ENCODE measurements at places on chromosomes 1 and 21.
A peak's percentile ranks its signal among the peaks of the same experiment; 100 is the strongest.

- DNase-seq, result no peak
Measured at GRCh38 chr1:41474490-41475271, 9.8 kb downstream of the EDN2 start.

DNA sequence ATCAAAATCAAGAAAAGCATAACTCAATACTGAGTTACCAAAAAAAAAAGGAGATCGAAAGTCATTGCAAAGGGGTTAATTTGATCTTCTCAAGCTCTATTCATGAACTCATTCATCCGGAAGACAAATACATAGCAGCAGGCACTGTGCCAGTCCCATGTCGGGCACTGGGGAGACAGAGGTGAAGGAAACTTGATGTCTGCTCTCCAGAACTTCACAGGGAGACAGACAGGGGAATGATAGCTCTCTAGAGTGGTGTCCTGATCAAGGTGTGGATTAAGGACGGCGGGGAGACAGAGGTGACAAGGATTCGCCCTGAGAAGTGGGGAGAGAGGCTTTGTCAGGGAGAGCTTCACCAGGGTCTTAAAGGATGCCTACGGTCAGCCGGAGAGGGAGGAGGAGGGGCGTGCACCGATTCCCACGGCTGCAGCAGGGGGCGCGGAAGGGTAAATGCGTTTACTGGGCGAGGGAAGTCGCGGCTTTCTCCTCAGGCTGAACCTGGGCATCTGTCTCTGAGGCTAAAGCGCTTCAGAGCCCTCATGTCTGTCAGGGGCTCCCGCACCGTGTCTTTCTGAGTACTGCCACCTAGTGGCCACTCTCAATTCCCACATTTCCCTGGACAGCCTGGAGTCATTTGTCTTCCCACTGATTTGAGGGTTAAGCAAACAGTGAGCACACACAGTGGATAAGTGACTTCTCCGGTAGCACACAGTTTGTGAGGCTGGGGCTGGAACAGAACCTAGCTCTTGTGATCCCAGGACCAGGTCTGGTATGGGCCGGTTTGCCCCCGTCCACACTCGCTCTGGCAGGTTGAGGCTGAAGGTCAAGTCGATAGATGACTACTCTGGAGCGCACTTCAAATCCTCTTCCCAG, 152.8 kb downstream of the TENT5C start:
- peak; percentile 73 for DNase-seq

GRCh38 chr21:25453524-25453923, 153.8 kb downstream of the MRPL39 start:
- no peak for DNase-seq

DNA sequence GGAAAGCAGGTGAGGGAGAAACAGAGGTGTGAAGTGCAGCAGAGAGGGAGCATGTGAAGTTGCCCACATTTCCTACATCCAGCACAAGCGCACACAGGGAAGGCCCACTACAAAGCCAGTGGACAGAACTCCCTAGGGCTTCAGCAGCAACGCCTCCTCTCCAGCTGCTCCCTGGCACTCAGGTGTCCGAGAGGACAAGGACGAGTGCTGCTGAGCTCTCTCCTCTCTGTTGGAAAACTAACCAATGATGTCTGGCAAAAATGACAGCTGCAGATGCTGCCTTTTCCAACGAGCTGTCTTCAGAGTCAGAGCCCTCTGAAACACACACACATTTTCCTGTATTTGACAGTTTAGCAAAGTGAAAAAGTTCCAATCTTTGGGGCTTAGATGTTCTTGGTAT, 86.8 kb downstream of the HSF2BP start:
- DNase-seq, result no peak

DNA sequence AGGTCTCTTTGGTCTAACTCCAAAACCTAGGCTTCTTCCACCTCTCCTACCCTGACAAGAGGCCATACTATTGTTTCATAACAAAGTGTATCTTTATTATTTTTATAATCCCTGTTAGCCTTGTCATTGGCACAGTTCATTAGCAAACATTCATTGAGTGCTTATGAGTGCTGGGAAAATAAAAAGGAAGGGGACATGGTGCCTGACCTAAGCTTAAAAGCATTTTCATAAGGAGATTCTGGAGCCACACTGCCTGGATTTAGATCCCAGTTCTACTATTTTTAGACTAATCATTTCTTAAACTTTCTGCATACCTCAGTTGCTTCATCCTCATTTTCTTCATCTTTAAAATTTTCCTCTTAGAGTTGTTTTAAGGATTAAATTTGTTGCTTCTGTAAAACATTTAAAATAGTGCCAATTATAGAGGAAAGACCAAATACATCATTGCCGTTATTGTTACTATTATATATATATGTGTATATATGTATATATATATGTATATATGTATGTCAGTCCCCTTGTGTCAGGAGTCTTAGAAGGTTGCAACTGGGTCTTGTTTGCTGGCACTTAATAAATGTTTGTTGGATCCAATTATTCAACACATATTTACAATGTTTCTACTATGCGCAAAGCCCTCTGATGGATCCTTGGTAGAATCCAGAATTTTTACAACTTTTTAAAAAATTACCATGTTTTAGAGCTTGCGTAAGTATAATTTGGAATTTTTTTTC, 250.9 kb upstream of the SGIP1 start:
- DNase-seq, result no peak

- DNase-seq, result no peak
Measured at GRCh38 chr1:26049531-26050247, 3.8 kb upstream of the SLC30A2 start.

GRCh38 chr1:41582004-41582325, 97.5 kb upstream of the EDN2 start:
- no peak for DNase-seq

DNA sequence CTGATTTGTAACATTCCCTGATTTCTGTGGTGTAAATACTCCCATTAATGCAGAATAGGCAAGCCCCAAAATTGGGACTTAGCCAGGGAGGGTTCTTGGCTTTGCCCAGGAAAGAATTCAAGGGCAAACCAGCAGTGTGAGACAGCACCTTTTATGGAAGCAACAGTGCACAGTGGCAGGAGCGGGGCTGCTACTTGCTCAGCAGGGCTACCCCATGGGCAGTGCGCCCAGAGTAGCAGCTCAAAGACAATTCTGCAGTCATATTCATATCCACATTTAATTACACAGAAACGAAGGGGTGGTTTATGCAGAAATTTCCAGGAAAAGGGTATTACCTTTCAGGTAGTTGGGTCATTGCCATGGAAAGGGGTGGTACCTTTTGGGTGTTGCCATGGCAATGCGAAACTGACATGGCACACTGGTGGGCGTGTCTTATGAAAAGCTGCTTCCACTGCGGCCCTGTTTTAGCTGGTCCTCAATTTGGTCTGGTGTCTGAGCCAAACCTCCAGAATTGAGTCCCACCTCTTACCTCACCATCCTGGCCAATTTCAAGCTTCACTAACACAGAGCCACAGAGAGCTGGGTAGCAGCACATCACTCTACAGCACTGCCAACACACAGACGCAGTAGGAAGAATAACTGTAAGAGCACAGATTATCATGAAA, 35.9 kb downstream of the FHAD1 start:
- no peak for DNase-seq

DNA sequence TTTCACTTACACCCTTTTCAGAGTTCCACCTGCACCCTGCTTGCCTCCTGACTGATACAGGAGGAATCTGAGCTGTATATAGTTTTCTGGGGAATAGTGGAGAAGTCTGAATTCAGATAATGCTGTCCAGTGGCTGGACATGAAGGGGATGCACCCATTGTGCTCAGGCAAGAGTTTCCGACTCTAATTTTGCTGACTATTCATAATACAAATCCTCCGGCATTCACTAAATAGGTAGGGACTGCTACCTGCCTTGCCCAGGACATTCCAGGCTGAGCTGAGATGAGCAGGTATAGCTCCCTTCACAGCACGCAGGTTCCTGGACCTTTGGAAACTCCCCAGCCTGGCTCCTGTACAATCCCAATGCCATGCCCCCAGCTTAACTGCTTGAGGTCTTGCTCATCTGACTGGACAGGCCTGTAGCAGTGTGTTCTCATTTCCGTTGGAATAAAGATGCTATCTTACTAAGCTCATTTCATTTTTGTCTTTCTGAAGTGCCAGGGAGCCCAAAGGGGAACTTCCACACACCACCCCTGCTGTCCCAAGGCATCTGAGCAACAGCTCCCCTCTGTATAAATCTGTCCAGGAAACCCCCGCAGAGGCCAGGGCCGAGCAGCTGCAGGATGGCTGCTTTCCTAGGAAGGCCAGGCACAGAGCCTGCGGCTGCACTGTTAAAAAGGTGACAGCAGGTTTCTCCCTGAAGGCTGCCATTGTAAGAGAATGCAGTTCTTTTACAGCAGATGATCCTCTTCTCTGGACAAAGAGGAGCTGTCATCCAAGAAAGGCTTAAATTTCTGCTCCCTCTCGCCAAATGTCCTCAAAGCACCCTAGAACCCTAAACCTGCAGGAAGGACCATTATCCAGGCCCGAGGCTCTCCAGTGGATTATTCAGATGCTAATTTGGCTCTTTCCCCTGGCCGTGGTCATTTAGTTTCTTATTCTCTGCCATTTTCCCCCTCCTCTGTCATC, 21.7 kb upstream of the VASH2 start:
- no peak for DNase-seq

- no peak for DNase-seq
Measured at GRCh38 chr1:209797978-209798639, 7.8 kb downstream of the IRF6 start.

DNA sequence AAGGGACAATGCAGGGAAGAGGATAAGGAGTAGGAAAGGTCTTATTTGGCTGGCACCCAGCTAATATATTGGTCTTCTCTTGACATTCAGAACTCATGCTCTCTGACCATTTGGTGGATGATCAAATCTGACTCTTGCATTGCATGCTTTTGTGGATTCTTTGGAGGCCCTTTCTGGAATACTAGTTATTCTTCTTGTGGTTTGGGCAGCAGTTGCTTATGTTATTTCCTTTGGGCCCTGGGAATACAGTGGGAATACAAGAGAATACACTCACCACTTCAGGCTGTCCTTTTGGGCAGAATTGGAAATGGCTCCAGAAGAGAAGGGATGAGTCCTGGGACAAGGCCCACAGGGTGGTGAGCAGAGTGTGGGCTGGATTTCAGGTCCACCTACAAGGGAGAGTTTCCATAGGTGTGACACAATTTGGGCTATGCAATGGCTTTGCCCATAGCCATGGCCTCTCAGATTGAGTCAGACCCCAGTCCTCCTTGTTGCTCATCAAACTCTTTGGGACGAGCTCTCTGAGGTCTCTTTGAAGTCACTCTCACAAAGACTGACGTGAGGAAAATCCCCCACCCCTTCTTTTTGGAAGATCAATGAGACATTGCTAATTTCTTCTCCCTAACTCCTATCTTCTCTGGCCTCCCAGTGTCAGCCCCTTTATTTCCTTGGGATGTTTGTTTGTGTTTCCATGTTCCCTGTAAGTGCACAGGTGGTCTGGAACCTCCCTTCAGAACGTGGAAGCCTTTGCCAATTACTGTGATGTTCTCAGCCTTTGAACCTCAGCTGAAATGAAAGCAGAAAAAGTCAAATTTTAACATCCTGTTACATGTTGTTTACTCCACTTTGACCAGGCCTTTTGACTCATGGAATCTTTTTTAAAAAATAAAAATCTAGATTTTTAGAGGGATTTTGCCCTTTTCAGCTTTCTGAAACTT, 19.4 kb downstream of the HSD11B1 start:
- no peak for DNase-seq

- DNase-seq, result no peak
Measured at GRCh38 chr21:42012344-42012743, 2.2 kb upstream of the ZBTB21 start.

DNA sequence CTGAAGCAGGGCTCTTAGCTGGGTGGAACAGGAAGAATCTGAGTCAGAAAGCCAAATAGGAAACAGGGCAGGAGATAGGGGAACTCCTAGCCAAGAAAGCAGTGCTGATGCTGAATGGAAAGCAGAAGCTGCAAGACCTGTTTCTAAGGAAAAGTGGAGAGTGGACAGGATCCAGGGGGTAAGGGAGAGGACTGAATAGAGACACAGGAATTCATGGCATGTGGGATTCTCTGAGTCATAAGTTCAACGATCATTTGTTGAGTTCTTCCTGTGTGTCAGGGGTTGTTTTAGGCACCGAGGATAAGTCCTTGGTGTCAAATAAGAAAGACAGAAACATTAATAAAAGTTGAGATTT, 153.8 kb upstream of the FGGY start:
- peak; percentile 97 for DNase-seq

DNA sequence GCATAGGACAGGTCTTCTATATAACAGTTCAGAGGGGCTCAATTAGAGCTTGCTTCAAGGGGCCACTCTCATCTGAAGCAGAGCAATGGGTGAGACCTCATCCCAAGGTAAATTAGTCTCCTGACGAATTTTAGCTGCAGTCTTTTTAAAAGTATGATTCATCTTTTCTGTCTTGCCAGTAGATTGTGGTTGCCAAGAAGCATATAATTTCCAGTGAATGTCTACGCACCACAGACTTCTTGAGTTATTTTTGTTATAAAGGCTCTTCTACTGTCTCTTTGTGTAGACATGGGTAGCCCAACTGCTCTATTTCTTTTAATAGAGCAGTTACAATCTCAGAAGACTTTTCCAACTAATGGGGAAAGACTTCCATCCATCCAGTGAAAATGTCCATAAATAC, 108.9 kb upstream of the FMN2 start:
- DNase-seq, result no peak

- DNase-seq, result no peak
Measured at GRCh38 chr1:210857146-210857663, 276.7 kb downstream of the KCNH1 start.

- DNase-seq, result peak; percentile 72
Measured at GRCh38 chr1:160070243-160071163, 543 bp upstream of the KCNJ10 start.

DNA sequence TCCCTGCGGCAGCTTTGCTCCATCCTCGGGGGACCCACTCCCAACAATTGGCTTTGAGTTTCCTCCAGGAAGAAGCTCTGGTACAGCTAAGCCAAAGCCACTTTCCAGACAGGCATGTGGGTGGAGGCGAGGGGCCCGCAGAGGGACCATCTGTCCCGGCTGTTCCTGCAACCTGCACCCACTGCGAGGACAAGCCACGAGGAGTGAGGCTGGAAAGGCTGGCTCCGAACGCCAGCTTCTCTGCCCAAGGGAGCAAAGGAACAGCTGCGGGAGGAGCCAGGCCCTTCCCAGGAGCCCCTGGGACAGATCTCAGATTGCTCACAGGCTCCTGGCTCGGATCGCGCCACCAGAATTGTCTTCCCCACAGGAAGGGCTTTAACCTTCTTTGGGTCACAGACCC, 28.3 kb upstream of the PEF1 start:
- no peak for DNase-seq

GRCh38 chr1:231940116-231940515, 313.5 kb downstream of the DISC1 start:
- DNase-seq, result no peak

DNA sequence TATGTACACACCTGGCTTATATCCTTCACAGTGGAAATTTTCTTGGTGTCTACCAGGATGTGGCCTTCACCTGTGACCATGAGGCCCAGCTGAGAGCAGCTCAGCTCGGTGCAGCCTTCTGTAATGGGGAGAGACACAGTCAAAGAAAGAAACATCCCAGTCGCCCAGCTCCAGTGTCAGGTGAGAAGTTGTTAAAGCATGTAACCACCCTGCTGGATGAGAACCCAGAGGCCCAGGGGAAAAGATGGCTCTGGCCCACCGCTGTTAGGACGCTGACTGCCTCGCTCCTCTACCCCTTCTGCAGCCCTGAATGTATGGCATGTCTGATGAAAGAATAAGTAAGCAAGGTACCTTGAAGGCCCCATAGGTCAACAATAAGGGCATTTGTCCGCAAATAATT, 52.7 kb downstream of the SCCPDH start:
- no peak for DNase-seq

GRCh38 chr1:181064011-181064623, 24.4 kb upstream of the IER5 start:
- DNase-seq, result no peak

All from ACHN (cell line).